ENCODE measurements at places on chromosomes 5 and 9.

DNA sequence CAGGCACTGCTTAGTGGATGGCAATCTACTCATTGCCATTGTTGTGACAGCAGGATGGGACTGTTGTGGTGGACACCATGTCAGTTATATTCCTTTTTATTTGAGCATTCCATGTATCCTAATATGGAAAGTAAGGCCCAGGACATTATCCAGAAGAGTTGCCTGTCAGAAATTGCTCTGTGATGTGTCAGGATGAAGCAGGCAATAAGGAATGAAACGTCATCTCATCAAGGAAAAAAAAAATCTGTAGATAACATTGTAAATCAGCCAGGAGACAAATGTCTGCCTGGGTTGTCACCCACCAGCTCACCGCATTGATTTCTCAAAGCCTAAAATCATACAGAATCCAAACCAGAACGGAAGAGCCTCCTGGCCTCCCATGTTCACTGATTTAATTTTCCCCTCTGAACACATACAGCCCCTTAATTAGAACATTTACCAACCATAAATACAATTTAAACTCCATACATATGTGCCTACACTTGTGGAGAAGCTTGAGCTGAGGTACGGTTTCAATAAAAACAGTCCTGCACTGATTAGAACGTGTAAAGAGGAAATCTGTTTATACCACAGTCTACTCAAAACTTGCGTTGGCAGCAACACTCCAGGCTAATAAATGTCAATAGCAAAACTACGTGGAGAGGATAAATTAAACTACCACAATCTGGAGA, 73.9 kb downstream of the FOXD1 start:
- DNase-seq, result no peak

GRCh38 chr9:89655056-89655989, 50.5 kb downstream of the GADD45G start:
- DNase-seq, result no peak

- no peak for DNase-seq
Observed at GRCh38 chr9:38638881-38639576, 18.6 kb upstream of the ANKRD18A start.

- DNase-seq, result no peak
Observed at GRCh38 chr9:38287420-38287985, 105.0 kb upstream of the ALDH1B1 start.

DNA sequence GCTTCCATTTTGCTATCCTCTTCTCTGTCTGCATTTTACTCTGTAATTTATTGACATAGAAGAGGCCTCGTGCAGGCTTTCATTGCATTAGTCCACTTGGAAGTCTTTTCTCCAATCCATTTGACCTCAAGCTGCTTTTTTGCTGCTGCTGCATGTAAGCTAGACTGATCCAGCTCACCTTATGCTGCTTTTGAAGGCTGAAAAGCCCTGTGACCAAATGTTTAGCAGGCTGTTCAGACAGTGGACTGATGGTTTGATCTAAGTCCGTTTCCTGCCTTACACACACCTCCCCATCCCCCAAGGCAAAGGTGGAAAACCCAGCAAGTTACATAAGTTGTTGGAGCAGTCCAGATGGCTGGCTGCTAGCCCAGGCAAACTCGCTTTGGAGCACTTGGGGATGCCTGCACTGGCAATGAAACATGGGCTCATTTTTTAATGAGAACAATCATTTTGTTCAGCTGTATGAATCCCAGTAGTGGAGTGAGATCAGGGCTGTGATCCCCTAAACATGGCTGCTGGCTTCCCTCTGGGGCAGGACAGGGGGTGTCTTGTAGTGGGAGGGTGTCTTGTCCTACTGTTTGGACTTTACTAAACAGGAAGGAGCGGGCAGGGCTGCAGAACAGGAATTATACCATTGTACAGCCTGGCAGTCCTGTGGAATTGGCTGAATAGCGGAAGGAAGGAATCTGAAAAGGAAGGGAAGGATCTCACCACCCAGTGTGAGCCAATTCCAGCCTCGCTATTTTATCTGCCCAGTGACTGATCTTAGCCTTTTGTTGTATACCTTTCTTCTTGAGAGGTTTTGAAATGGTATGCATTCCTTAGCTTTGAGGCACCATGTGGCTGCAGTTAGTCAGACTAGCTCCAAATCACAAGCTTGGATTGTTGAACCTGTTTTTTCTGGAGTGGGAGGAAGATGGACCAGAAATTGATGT, 212.0 kb downstream of the ARHGAP26 start:
- peak; percentile 54 for DNase-seq

DNA sequence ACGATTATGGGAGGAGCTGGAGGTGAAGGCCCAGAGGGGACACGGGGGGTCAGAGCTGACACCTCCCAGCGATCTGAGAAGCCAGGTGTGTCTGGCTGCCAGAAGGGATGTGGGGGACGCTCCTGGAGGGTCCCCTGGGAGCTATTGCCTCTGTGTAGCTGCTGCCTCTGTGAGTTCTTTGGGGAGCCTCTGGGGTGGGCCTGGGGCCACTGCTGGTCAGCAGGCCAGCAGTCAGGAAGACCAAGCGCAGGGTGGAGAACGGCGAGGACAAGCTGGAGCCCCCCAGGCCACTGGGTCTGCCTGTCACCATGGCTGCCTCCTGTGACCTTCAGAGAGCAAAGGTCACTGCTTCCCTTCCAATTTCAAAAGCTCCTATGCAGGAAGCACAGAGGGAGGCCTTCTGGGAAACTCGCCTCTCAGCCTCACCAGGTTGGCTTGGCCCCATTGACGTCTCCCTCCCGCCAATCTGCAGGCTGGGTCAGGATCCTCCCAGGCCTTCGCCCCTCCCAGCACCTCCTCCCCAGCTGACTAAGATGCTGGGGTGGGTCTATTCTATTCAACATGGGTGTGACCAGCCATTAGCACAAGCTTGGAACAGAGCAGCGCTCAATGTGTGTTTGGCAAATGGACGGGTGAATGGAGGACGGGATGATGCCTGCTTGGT, 126.4 kb downstream of the GAPVD1 start:
- no peak for DNase-seq

DNA sequence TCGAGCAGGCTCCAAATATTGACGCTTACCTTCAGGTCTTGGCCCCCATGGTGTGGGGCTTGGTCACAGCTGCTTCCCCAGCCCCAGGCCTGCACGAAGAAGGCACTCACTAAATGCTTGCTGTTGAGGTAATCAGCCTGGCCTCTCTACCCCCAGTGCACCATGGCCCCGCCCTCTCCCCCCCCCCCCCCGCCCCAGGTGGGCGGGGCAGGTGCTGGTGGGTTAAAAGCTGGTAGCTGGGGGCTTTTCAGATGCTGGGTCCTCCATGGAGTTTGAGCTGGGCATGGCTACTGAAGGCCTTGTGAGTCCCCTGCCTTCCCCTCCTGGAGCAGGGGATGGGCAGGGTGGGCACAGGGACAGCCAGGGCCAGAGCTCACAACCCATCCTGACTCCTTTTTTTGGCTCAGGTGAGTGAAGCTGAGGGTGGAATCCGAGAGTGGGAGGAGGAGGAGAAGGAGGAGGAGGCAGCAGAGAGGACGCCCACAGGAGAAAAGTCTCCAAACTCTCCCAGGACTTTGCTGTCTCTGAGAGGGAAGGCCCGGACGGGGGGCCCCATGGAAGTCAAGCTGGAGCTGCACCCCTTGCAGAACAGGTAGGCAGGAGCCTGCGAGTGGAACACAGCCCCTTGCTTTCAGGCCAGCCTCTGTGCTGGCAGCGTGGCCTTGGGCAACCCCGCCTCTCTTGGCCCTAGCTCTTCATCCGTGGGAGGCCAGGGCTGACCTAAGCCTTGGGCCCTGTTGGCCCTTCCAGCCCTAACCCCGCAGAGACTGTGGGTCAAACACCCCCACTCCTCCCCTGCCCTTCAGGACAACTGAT, 4.4 kb upstream of the TSPAN17 start:
- no peak for DNase-seq

DNA sequence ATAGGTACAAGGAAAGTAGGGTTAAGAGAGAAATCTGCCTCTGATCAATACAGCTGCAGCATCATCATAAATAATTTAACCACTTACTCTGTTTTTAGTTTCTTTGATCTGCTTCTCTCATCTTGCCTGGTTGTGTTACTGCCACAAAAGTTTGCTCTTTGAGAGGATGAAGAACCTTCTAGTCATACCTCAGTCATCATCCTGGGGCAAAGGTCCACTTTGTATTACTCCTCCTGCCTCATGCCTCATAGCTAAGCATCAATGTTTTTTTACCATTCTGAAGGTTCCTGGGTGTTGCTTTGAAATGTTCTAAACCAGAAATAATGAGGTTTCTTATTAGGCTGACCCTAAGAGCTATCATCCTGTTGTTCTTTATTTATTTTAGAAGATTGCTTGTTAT, 17.1 kb upstream of the TRIM36 start:
- no peak for DNase-seq

GRCh38 chr5:6494939-6495338, 46.3 kb downstream of the UBE2QL1 start:
- no peak for DNase-seq

DNA sequence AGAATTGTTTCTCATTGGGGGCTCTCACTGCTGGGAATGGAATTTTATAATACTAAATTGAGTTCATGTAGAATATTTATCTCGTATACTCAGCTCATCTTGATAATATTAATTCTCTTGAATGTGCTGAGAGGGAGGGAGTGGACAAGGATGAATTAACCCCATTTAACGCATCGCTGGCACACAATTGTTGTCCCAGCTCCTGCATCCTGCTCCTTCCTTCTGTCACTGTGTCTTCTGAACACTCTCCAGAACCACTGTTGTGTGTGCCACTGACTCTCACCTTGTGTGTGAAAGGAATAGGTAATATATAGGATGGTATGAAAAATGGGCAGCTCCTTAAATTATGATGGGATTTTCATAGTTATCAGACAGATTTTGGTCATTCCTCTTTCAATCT, 267.3 kb downstream of the MTRR start:
- no peak for DNase-seq
